ENCODE measurements at places on chromosomes 5 and 9.

GRCh38 chr5:127423173-127423798 lies 94.2 kb upstream of the PRRC1 start:
- no peak for DNase-seq

DNA sequence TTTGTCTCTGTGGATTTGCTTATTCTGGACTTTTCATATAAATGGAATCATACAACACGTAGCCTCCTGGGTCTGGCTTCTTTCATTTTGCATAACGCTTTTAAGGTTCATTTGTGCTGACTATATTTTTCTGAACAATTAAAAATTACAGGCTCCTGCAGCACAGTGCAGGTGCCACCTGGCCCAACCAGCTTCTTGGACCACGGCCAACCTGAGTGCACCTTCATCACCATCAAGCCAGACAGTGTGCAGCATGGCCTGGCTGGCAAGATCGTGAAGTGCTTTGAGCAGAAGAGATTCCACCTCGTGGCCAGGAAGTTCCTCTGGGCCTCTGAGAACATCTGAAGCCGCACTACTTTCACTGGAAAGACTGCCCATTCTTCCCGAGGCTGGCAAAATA lies 53.5 kb upstream of the COL15A1 start:
- no peak for DNase-seq

GRCh38 chr5:18605186-18605585 lies 970.9 kb downstream of the TAF11L14 start:
- DNase-seq = no peak

- no peak for DNase-seq
Observed at GRCh38 chr9:137972988-137973470, 95.4 kb downstream of the CACNA1B start.

GRCh38 chr9:106883626-106884190 lies 20.7 kb downstream of the ZNF462 start:
- DNase-seq = no peak

- DNase-seq = no peak
Observed at GRCh38 chr5:169584998-169585451, 1.5 kb downstream of the SPDL1 start.

DNA sequence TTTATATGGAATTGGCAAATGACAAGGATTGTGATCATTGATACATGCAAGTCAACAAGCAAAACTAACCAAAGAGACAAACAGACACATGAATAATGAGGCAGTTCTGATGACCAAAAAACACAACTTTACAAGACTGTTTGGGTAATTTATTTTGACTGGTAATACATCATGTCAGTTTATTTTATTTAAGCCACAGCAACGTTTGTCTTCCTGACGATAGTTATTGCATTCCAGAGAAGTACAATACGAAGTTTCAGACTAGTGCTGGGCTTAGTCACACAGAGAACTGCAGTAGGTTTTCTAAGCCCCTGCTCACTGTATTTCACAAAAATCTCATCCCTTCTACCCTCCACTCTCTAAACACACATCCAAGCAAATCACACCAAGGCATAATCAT lies 514.2 kb downstream of the RAB3C start:
- no peak for DNase-seq

- no peak for DNase-seq
Observed at GRCh38 chr5:170738840-170739239, 44.7 kb upstream of the GABRP start.

DNA sequence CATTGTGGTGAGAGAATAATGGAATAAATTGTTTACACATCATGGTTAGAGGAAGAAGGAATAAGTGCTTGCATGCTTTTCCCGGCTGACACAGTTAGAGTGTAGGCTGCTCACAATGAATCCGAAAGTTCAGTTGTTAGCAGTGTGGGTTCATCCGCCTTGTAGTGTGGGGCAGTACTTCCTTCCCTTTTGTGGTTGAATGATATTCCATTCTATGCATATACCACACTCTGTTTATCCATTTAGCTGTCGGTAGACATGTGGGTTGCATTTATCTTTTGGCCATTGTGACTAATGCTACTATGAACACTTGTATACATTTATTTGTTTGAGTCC lies 84.0 kb downstream of the COL5A1 start:
- DNase-seq = peak; percentile 55

- peak; percentile 74 for DNase-seq
Observed at GRCh38 chr9:121297389-121297788, 29.4 kb downstream of the GSN start.

DNA sequence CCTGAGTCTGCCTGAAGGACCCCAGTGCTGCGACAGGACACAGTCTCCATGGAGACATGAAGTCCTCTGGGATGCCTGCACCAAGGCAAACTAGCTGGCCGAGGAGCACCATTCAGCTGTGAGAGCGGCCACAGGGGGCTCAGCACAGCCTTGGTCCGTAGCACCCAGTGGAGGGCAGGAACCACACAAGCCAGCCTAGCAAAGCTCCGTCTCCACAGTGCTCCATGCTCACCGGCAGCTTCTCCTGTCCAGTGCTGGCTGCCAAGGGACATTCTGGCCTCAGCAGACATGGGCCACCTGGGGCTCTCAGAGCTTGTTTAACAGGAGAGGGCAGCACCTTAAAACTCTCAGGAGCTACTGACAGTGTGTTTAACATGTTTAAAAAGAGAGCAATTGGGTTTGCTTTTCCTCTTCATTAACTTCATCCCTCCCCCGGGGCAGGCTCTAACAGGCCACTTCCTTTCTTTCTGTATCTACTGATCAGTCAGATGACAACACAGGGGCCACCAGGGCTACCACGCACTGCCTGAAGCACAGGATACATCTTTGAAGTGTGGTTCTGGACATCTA lies 57.0 kb downstream of the SECISBP2 start:
- DNase-seq = peak; percentile 27

DNA sequence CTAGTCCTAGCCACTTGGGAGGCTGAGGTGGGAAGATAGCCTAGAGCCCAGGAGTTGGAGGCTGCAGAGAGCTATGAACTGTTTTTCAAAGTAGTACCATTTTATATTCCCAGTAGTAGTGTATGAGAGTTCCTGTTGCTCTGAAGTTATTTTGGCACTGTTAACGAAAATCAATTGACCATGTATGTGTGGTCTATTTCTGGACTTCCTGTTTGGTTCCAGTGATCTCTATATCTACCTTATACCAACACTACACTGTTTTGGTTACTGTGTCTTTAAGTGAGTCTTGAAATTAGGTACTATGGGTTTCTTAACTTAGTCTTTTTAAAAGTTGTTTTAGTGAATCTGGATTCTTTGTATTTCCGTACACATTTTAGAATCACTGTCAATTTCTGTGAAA lies 13.6 kb downstream of the SLF1 start:
- no peak for DNase-seq

DNA sequence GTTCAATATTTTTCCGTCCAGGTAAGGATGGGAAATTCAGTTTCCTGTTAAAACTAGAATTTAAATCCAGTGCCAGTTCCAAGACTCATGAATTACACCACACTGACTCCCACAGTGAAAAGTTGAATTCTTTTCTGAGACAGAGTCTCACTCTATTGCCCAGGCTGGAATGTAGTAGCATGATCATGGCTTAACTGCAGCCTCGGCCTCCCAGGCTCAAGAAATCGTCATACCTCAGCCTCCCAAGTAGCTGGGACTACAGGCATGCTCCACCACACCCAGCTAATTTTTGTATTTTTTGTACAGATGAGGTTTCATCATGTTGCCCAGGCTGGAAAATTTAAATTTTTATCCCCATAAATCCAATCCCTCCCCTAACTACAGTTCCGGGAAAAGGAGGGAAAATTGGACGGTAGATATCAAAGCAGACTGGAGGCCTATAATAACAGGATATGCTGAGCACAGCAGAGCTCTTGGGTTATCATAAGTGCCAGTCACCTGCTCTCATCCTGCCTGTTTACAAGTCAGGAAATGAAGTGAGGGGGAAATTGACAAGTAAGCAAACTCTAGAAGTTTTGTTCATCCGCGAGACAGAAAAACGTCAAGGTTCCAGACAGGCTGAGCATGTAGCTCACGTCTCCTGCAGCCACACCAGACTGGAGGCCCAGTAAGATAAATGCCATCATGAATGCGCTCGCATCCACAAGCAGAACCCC lies 105.7 kb downstream of the UGCG start:
- DNase-seq = no peak

DNA sequence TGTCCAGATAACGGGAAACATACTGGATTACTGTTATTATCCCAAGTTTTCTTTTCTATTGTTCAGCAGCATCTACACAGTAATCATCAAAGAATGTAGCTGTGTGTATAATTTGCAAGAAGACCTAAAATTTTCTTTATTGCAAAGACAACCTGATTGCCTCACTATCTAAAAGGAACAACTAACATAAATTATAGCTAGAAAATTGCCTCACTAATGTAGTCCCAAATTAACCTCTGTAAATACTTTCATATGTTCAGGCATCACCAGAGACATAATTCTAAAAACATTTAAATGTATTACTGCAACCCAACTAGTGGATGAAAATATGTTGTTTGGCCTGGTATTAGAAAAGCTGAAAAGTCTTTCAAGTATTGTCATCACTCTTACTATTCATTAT lies 275.4 kb downstream of the CDH12 start:
- DNase-seq = no peak

DNA sequence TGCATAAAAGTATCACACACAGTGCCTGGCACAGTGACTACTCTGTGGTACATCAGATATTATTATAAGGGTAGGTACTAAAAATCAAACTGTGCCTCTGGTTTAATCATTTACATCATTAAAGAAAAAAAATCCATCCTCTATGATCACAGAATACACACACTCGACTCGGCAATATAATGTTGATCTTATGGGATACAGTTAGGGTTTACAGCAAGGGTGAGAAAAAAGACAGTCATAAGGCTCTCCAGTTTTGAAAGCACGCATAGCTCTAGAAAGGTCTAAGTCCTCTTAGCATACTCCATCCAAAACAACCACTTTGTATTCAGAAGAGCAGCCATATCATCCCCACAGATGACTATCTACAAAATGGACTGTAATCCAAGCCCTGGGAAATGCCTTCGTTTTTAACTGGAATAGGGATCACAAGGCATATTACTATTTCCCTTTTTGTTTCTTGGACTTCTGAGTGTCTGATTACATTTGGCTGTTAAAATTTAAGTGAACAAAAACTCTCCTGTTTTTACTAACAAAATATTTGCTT lies 26.6 kb downstream of the TRPM3 start:
- DNase-seq = no peak

DNA sequence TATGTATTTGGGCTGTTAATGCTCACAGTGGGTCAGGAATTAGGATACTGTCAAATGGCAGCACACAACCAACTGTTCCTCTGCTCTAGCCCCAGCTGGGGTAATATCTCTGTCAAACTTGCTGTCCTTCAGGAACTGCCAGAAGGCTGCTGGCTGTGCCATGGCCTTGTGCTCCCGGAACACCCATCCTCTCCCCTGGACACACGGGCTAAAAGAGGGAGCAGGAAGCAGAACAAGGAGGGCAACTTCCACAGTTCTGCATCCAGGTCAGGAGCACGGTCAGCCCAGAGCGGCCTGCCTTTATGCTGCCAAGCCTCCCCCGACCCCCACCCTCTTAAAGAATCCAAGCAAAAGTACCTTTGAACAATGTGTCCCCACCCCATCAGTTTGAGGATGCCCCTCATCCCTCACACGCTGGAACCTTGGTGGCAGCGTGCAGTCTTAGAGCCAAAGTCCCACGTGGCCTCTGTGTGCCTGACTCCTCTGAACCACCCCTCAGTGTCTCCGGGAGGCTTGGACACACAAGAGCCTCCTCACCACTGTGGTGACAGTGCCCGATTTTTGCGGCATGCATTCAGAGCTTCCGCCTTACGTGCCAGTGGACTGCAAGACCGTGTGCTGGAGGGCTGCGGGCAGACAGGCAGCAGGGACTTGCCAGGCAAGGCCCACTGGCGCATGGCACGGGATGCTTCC lies 60.8 kb downstream of the PSMB7 start:
- no peak for DNase-seq

- DNase-seq = no peak
Observed at GRCh38 chr5:135375040-135375793, 23.8 kb downstream of the MACROH2A1 start.

GRCh38 chr5:15526413-15526812 lies 26.4 kb downstream of the FBXL7 start:
- no peak for DNase-seq

DNA sequence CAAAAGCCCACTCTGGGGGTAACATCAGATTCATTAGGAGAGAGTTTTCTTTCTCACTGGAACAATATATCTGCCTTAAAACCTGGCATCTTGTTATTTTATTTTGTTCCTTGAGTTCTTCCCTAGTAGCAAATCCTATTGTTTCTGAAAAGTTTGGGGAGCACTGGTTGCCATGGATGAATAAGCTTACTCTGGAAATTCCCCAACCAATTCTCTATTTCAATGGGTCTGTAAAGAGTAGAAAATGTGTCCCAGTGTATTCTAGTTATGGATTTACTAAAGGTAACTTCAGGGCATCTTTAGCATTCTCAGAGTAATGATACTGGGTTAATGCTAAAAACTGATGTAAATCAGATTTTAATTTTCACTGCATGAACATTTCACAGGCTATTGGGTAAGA lies 94.2 kb upstream of the S1PR3 start:
- no peak for DNase-seq

DNA sequence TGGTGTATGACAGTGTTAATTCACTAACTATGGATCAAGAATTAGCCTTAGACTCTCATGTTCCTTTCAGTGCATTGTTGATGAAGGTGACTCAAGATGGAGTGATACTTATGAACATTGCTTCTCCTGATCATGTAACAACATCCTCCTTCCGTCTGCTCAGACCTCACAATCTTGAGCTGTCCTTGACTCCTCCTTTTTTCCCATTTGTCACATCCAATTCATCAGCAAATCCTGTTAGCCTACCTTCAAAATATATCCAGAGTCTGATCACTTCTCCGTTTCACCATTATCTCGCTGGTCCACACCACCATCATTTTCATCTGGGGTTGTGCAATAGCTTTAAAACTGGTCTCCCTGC lies 9.2 kb upstream of the SEMA6A start:
- no peak for DNase-seq

DNA sequence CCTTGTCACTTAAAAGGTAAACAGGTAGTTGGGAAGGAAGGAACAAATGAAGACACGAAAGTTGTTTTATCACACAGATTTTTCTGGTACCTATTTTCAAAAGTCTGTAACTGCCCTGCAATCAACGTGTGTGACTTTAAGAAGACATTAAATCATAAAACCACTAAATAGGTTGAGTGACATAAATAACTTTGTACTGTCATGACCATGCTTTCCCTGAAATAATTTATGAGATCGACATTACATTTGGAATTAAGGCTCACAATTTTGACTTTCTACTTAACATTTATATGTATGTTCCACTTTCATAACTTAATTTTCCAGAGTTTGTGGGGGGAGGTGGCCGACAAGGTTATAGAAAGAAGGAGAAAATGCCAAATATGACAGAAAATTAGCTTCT lies 181.1 kb downstream of the MLLT3 start:
- no peak for DNase-seq

GRCh38 chr5:141914199-141914743 lies 9.4 kb upstream of the DELE1 start:
- peak; percentile 38 for DNase-seq

- peak; percentile 23 for DNase-seq
Observed at GRCh38 chr9:134293611-134294152, 32.6 kb upstream of the RXRA start.

- DNase-seq = no peak
Observed at GRCh38 chr9:95365766-95366165, 48.3 kb upstream of the FANCC start.

Data from inflammatory macrophage treated with lipopolysaccharide for 1 hour (primary cell).